ENCODE measurements at places on chromosomes 13 and 19.

DNA sequence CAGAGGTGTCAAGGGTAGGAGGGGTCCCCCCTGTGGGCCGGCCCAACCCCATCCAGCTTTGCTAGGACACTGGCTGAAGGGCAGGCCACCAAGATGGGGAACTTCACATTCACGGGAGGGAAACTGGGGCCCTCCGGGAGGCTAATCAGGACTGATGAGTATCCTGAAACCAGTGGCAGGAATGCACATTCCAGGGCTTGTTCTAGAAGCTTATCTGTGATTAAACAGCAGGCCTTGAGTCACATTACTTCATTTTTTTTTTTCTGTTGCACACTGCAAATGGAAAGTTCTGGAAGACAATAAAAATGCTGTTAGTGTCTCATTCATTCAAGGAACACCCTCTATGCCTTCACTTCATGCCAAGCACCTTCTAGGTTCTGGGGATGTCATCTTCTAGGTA lies 15.5 kb upstream of the SIGLEC11 start:
- no peak for DNase-seq

GRCh38 chr19:30651066-30651465 lies 278.9 kb downstream of the ZNF536 start:
- DNase-seq: no peak

DNA sequence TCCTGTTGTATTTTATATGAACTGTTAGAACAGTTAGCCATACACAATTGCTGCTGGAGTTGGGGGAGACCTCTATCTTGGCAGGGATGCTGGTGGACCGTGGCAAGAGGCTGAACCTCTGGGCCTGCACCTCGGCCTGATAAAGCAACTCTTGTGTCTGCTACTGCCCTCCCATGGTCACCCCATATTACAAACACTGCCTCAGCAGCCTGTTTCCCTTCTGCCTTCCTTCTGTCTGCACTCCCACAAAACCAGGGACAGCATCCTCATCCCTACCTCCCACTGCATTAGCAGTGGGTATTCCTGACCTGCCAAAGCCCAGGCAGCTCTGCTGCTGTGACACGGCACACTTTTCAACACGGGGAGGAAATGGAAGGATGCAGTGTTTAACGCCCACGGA lies 456.4 kb downstream of the FGF14 start:
- no peak for DNase-seq

- DNase-seq: no peak
These were observed 18.6 kb downstream of the GPI start for GRCh38 chr19:34383599-34383998.

GRCh38 chr13:105349082-105349723 lies 1186.3 kb downstream of the EFNB2 start:
- no peak for DNase-seq

GRCh38 chr13:113076681-113077401 lies 28.8 kb upstream of the F7 start:
- DNase-seq: no peak

- DNase-seq: no peak
These were observed 131.5 kb downstream of the DLEU7 start for GRCh38 chr13:50711996-50712395.

GRCh38 chr19:46221981-46222610 lies 7.4 kb upstream of the IGFL1 start:
- no peak for DNase-seq

GRCh38 chr13:31908696-31909411 lies 122.7 kb upstream of the FRY start:
- no peak for DNase-seq

All from NCI-H2029 treated with DMSO at 0.1 percent for 48 hours (cell line).